NCI-H1417 treated with DMSO at 0.1 percent for 48 hours (cell line): ENCODE measurements at places on chromosomes 12 and 14.

DNA sequence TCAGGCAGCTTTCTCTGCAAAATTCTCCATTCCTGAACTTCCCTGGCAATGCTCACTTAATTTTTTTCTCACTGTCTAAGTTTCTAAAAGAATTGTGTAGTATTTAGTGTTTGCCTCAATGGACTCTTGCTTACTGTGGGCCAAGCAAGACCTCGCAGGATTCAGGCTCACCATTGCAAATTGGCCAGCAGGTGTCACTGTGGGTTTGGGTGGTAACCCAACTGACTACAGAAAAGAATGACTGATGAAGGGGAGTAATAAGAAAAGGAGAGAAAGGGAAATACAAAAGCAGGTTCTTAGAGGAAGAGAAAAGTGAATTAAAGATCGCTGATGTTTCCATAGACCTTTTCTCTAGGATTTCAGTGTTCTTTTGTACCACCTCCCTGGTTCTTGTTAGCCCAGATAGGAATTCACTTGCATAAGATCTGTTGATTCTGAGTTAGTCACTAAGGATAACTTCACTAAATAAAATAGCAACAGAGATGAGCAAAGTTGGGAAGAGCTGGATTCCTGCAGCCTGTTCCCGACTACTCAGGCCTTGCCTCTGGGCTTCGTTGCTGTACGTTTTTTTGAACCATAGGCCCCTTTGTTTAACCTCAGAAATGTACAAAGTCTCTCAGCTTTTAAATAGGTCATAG is 386.5 kb upstream of the DDHD1 start:
- peak; percentile 89 for DNase-seq

GRCh38 chr12:47739297-47739696 is 14.0 kb upstream of the ENDOU start:
- no peak for DNase-seq

DNA sequence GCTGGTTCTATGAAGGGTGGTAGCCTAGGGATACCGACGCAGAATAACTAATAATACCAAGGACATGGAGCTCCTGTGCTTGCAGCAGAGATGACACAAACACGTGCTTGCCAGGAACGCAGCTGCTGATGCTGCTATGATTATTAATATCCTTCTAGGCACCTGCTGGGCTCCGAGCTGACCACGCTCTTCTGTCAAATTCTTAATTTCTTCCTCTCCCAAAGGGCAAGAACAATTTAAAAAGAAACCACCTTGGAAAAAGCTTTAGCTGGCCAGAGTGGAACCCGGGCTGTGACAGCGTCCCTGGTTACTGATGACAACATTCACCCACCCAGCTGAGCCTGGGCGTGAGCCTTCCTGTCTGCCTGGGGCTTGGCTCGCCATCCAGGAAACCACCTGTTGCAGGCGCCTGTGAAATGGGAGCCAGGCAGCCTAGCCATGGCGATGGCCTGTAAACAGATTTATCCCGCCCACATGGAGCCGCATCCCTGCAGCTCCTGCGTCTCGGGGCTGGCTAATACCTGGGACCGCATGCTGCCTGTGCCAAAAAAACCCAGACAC is 28.8 kb downstream of the CLMN start:
- peak; percentile 64 for DNase-seq

GRCh38 chr12:58648176-58648575 is 272.1 kb downstream of the LRIG3 start:
- DNase-seq = no peak

- DNase-seq = no peak
Measured at GRCh38 chr12:57385586-57385985, 45.3 kb downstream of the R3HDM2 start.

DNA sequence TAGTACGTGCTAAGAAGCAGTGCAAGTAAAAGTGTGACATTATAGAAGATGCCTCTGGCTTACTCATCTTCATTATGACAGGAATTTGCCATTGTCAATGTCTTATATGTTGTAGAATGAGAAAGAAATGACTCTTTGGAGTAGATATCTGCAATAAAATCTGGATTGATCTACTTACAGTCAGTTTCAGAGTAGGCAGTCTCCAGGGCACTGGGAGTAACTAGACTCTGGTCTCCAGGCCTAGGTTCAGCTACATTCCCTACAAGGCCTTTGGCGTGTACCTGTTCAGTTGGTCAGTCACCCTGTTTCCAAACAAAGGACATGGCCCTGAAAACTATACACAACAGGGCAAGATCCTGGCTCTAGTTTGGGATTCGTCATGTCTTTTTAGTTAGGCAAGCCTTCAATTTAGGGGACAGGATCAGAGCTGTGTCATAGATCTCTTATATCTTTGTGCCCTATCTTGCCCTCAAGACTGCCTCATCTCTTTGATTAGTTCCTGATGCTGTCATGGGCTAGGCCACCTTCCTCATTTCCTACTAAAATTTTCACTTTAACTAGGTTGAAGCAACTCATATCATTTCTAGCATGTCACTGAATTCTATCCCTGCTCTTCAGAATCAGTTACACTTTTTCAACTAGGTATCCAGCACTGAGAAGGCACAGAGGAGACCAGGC is 410.0 kb downstream of the RAD51B start:
- no peak for DNase-seq

GRCh38 chr12:23564451-23565152 is 384.9 kb downstream of the SOX5 start:
- no peak for DNase-seq

DNA sequence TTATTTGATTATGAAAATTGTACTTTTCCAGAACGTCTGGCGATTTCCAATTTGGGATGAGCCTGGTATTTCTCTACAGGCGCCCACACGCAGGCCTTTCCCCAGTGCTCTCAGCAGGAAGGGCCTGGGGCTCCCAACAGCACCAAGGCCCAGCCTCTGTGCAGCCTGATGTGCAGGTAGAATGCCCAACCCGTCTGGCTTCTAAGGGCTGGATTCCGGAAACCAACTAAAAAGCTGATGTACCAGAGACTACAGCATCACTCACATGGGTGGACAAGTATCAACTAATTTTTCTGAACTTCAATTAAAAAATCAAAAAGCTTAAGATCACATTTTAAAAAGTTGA is 25.8 kb downstream of the CDC42BPB start:
- DNase-seq = no peak

DNA sequence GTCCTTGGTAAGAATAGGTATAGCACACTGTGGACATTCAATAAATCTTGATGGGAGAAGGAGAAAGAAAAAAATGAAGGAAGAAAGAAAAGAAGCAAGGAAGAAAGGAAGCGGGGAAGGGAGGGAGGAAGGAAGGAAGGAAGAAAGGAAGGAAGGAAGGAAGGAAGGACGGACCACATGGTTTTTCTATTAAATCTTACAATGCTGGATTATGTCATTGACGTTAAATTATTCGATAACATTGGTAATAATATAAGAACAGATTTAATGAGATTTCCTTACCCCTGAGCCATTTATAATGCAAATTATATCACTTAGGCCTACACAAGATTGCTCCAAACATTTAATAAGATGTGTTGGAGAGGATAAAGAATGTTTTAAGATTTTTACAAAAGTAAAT is 124.9 kb upstream of the SYT1 start:
- DNase-seq = no peak

DNA sequence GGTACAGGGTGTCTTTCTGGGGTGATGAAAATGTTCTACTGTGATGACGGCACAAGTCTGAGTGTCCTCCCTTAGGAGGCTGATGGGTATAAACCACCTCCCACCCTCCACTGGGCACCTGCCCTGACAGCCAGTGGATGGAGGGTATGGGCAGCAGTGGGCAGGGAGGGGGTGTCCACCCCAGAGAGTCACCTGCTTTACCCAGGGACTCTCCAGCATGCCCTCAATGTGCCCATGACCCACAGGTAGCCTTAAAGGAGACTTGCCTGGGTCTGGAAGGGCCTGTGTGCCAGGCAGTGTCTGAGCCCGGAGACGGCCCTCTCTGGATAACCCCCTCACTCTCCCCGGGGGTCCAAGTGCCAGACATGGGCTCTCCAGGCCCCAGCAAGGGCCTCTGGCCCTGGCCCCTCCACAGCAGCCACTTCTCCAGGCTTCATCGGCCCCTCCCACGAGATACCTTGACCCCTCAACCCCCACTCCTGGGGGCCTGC is 38.8 kb downstream of the CCNK start:
- DNase-seq = no peak

- DNase-seq = no peak
Measured at GRCh38 chr12:48765753-48766162, 23.1 kb downstream of the ADCY6 start.

GRCh38 chr12:53843545-53843944 is 91.8 kb upstream of the CISTR start:
- DNase-seq = no peak

- no peak for DNase-seq
Measured at GRCh38 chr12:126159139-126159538, 1093.9 kb downstream of the AACS start.

GRCh38 chr12:111211910-111212757 is 156.8 kb downstream of the PHETA1 start:
- no peak for DNase-seq

- DNase-seq = no peak
Measured at GRCh38 chr12:81757731-81758365, 1.3 kb downstream of the PPFIA2 start.

DNA sequence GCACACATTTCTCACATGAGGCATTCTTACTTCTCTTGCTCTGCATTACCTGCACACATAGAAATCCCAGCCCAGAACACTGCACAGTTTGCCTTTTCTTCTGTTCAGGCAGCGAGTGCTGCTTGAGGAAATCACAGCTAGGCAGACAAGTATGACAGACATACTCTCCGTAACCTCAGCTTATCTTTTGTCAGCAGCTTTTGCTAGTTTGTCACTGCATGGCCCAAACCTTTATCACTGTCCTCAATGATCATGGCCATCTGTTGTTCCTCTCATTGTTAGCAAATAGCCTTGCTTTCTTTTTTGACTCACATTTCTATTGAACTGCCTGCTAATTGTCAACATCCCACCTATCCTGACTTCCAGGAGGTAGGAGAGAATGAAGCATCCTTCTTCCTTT is 5.3 kb downstream of the ZNF10 start:
- DNase-seq = no peak

- DNase-seq = no peak
Measured at GRCh38 chr14:42869681-42870080, 1263.0 kb downstream of the LRFN5 start.

GRCh38 chr12:113933201-113933786 is 32.8 kb downstream of the RBM19 start:
- no peak for DNase-seq

GRCh38 chr12:28781671-28782652 is 367.1 kb upstream of the FAR2 start:
- DNase-seq = no peak

DNA sequence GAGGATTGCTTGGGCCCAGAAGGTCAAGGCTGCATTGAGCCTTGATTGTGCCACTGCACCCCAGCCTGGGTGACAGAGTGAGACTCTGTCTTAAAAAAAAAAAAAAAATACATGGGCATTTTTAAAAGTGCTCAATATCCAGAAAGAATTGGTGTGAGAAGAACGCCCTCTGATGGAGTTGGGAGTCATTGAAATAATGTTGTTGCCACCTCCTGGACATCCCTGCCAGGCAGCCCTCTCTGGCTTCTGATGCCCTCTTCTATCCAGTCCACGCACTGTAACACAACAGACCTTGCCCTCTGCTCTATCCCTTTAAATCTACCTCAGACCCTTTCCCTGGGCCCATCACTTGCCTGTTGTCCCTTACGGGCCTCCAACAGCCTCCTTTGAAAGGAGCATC is 4.9 kb downstream of the PTGDR start:
- no peak for DNase-seq

GRCh38 chr14:96261053-96261452 is 5.0 kb downstream of the BDKRB1 start:
- DNase-seq = no peak

DNA sequence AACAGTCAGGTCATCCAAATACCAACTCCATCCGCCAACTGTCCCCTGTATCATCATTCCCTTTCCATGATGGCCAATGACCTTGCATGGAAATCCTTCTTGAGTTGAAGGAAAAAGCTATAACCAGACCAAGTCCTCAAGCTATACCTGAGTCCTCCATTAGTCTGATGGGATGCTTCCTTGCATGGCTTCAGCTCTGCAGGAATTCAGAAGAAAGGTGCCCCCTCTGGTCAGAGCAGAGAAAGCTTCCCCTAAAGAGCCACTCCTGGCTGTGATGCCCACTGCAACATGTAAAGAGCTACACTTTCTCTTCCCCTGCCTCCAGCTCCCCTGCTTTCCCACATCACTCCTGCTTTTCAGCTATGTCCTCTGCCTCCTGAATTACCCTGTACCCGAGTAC is 43.1 kb upstream of the FKBP4 start:
- no peak for DNase-seq

DNA sequence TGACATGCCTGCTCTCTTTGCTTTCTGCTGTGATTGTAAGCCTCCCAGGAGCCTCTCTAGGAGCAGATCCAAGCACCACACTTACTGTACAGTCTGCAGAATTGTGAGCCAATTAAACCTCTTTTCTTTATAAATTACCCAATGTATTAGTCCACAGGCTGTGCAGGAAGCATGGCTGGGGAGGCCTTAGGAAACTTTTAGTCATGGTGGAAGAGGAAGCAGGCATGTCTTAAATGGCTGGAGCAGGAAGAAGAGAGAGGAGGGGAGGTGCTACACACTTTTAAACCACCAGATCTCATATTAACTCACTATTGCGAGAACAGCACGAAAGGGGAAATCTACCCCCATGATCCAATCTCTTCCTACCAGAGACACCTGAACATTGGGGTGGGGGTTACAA is 108.9 kb downstream of the DERA start:
- no peak for DNase-seq

- no peak for DNase-seq
Measured at GRCh38 chr14:56199982-56200577, 81.9 kb downstream of the PELI2 start.

DNA sequence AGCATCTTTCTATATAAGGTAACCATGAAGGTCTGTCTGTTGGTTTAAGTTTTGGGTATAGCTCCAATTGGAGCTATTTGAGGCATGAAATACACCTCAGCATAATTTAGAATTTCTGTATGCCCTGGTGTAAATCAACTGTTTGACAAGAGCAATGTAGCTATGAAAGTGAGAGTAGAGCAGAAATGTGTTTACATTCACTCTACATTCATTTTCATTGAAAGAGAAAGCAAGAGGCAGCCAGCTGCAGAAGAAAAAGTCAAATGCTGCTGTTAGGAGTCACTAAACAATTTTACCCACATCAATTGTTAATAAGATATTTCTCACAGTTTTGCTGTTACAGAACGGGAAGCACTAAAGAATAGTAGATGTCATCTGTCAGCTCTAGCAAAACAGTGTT is 252.5 kb downstream of the SLC6A15 start:
- no peak for DNase-seq

DNA sequence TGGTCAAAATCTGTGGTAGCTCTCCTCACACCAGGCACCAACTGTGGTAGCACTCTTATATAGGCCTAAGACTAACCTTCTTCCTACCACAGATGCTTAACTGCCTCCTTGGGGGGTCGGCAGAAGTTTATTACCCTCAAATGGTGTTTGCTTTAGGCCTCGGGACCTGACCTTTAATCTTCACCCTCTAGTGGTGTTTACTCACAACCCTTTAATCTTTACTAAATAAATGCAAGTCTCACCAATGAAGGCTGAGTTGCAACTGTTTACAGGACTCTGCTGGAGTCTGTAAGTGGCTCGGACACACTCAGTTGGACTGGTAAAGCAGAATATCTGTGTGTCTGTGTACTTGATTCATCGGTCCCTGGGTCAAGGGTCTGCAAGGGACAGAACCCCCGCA is 29.4 kb downstream of the CCER1 start:
- DNase-seq = no peak

GRCh38 chr12:105930557-105931503 is 207.9 kb downstream of the NUAK1 start:
- DNase-seq = no peak
